HepG2 (cell line): ENCODE measurements at places on chromosomes 5 and 9. TPM values are rescaled to one million over a fixed set of nuclear protein-coding genes. Genes with fewer than 3 reads are reported as not detected.

DNA sequence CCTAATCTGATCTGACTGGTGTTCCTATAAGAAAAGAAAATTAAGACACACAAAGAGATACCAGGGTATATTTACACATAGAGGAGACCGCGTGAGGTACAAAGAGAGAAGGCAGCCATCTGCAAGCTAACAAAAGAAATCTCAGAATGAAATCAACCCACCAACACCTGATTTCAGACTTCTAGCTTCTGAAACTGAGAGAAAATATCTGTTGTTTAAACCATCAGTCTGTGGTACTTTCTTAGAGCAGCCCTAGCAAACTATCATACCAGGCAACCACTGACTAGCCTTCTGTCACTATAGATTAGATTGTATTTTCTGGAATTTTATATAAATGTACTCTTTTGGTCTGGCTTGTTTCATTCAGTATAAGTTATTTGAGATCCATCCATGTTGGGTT lies 779.3 kb upstream of the ACO1 start:
- H3K4me3 ChIP-seq, result no peak overlapping the region
- H3K36me3 ChIP-seq, result no peaks in the 10 kb centered on the region
- H3K27me3 ChIP-seq, result no peaks in the 10 kb centered on the region
- no peak for DNase-seq

DNA sequence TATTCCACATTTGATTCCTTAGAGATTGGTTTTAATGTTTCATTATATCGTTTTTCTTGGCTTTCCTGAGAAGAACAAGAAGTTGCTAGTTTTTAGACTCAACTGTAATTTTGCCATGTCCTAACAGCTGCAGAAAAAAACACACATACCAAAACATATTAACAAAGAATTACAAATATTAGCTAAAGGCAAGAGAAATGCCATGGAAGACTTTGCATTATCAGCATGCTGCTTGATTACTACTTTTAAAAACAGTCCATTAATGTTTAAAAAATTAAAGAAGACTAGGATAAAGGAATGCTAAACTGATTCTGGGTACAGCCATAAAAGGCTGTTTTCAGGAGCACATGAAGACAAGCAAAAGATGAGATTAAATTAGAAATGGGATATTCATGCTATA lies 20.5 kb upstream of the IFNE start:
- H3K4me3 ChIP-seq, result no peak overlapping the region
- no peak overlapping the region for H3K27ac ChIP-seq
- no peaks in the 10 kb centered on the region for H3K4me1 ChIP-seq
- no peaks in the 10 kb centered on the region for H3K36me3 ChIP-seq
- no peak for DNase-seq

The WDR31 gene
- 0.33 and 0.56 TPM in 2 replicates for total RNA-seq

GRCh38 chr5:151660616-151661495 lies 25.9 kb downstream of the SPARC start:
- H3K4me3 ChIP-seq, result no peak overlapping the region
- H3K36me3 ChIP-seq, result peaks cover 3% of the 10 kb centered on the region; the same call in 1 of the 3 replicates
- DNase-seq, result no peak
- H3K27ac ChIP-seq, result no peak overlapping the region
- H3K27me3 ChIP-seq, result no peaks in the 10 kb centered on the region
- peaks cover 9% of the 10 kb centered on the region for H3K4me1 ChIP-seq

The NR2F1 gene
- 14.0 and 17.1 TPM in 2 replicates for total RNA-seq

The SLC4A9 gene
- not detected in 2 replicates for total RNA-seq

GRCh38 chr9:121292801-121293241 lies 24.9 kb downstream of the GSN start:
- no peak overlapping the region for H3K27ac ChIP-seq
- H3K27me3 ChIP-seq, result no peaks in the 10 kb centered on the region
- H3K36me3 ChIP-seq, result no peaks in the 10 kb centered on the region
- no peak overlapping the region for H3K4me3 ChIP-seq
- H3K4me1 ChIP-seq, result peaks cover 88% of the 10 kb centered on the region

GRCh38 chr5:117812861-117813260 lies 1175.5 kb downstream of the DTWD2 start:
- no peak overlapping the region for H3K27ac ChIP-seq
- DNase-seq, result no peak
- no peaks in the 10 kb centered on the region for H3K4me1 ChIP-seq
- no peaks in the 10 kb centered on the region for H3K36me3 ChIP-seq

DNA sequence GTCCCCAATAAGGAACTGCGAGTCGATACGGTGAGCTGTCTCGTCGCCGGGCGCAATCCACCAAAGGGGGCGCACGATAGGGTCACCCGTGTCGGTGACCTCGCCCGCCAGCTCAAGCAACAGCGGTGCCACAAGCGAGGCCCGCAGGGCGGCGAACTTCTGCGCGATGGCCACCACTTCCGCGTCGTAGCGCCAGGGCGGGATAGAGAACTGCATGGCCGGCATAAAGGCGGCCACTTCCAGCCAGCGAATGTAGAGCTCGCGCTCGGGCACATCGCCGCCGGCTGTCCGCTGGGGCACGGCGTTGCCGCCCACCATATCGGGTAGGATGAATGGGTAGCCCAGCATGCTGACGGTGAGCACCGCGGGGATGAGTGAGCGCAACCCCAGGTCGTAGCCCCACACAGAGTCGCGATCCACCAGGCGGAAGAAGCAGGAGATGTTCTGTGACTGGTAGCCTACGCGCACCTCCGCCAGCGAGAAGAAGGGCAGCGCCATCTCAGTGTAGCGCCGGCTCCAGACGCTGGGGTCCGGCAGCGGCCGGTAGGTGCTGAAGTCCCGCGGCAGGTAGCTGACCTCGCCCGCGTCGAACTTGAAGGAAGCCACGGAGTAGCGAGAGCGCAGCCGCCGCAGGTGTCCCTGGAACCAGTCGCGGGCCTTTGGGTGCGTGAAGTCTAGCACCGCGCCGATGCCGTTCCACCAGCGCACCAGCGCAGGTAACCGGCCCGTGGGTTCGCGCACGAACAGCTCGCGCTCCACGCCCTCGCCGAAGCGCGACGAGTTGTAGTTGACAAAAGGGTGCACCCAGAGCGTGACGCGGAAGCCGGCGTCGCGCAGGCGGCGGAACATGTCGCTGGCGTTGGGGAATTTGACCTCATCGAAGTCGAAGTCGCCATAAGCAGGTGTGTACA lies 5.5 kb downstream of the MYORG start:
- no peak for DNase-seq
- no peaks in the 10 kb centered on the region; the same call in 2 of the 3 replicates for H3K27me3 ChIP-seq
- no peak overlapping the region for H3K27ac ChIP-seq
- peaks cover 33% of the 10 kb centered on the region for H3K36me3 ChIP-seq
- H3K4me3 ChIP-seq, result no peak overlapping the region
